ENCODE measurements at places on chromosomes 16 and 17.

GRCh38 chr16:17723531-17724134 is 252.9 kb upstream of the XYLT1 start:
- DNase-seq, result no peak

DNA sequence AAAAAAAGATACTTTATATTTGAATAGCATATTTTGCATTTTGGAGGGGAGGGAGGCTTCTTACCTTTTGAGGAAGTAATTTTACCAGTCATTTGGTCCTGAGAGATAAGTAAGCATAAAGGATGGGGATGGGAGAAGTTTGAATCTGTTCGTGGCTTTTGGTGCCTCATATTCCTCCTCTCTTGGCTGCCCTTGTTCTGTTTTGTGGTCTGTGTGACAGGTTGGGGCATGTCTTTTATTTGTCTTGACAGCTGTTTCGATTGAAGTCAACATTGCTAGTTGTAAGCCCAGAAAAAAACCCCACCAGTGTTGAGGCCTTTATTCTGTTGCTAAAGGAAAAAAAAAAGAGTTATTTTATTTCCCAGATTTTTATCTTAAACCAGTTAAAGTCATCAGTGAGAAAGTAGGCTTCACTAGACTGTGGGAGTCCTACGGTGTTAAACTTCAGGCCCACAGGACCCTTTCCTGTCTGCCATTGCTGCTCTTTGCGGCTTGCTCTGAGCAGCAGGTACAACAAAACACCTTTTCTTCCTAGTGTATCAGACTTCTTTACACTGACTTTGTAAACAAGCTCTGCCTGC is 11.4 kb downstream of the SLC7A6 start:
- no peak for DNase-seq

- no peak for DNase-seq
These were observed 55.0 kb downstream of the RNF213 start for GRCh38 chr17:80315517-80316182.

- no peak for DNase-seq
These were observed 72.5 kb downstream of the SRCIN1 start for GRCh38 chr17:38533241-38533640.

DNA sequence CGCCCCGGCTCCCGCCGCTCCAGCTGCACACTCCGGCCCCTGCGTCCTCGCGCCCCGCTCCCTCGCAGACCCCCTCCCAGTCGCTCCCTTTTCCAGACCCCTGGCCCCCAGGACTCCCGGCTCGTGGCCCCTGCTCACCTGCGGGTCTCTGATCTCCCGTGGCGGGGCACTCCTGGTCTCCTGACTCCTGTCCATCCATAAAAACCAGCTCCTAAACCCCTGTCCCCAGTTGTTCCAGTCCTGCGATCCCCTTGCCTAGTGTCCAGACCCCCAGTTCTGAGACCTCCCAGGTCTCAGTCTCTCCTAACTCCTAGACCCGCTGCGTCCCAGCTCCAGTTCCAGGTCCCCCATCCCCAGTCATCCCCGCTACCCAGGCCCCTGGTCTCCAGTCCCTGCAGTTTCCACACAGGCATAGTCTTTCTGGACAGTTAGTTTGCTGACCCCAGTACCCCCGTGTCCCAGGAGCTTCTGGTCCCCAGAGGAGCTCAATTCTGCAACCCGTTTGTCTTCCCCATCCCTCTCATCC is 379 bp downstream of the SNX29 start:
- no peak for DNase-seq

DNA sequence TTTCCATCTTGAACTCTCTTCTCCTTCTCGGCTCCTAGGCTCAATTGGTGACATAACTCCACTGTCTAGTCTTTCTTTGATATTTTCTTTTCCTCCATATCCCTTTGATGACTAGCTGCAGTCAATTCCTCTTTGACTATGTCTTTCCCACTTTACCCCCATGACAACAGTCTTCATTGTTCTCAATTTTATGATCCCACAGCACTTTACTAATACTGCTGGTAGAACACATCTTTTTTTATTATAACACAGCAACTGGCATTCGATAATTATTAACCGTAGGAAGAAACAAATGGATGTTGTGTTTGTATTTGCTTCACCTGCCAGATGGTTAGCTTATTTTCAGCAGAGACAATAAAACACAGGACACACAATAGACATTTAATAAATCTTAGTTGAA is 1.3 kb downstream of the KRTAP3-3 start:
- no peak for DNase-seq
